Stimulated activated CD8-positive, alpha-beta memory T cell treated with anti-CD3 and anti-CD28 coated beads, Interleukin-4, amount 100 ng/mL, for 1 hour (primary cell): ENCODE measurements at places on chromosomes 11 and 22.

DNA sequence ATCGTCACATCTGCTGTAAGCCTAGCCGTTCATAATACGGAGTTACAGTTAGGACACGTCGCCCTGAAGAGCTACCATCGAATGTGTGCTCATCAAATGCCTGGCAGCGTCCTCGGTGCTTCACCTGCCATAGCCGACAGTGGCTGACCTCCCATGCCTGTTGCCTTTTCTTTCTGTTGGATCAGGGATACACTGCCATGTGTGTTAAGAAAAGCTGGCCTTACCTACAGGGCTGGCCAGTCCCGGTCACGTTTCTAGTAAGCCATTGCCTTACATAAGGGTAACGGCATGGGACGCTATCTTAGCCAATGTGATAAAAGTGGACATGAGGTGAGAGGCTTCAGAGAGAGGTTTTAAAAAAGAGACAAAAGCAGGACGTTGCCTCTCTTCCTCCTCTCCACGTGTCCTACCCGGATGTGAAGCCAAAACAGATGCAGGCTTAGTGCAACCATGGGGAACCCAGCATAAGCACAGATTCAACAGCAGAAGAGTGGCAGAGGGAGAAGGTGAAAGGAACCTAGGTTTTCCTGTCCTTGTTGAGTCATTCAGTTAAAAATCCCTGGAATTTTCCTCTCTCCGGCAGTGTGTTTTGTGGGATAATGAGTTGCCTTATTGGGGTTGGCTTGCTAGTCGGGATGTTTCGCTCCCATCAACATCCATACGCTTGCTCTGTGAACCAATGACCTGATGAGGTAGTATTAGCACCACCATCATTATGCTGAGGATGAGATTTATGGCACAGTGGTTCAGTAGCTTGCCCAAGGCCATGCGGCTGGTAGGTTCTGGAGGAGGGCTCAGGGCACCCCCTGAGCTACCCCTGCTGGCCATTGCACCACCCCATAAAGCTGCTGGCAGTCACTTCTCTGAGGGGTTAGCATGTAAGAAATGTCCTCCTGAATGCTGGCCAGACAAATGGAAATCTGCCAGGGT lies 67.4 kb upstream of the B3GAT1 start:
- DNase-seq, result no peak

DNA sequence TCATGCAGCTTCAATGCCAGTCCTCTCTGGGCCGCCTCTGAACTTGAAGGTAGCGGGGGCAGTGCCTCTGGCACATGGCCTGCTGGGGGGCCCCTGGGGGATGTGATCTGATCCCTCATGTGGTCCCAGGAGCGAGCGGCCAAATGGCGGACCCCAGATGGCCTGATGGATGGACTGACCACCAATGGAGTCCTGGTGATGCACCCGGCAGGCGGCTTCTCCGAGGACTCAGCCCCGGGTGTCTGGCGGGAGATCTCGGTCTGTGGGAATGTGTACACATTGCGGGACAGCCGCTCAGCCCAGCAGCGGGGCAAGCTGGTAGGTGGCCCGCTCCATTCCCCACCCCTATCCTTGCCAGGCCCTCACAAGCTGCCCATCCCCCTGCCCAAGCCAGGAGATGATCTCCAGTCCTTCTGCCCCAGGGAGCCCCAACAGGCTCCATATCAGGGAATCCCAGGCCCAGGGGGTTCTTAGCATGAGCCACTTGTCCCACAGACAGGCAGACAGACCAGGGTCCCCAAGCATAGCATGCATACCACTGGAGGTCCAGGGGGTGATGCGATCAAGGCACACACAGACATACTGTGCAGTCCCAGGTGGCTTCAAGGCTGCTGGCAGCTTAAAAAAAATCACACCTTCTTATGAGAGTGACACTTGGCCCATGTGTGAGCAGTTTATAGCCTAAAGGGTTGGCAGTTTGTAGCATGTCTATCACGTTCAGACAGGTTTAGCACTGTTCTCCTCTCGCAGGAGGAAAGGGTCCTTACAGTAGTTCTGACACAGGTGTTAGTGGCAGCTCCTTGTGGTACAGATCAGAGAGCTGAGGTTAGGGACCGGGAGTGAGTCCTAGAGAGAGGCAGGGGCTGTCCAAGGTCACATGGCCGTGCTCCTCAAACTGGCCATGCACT lies 6.4 kb upstream of the DPP3 start:
- no peak for DNase-seq

GRCh38 chr11:127059750-127060149 lies 59.2 kb upstream of the KIRREL3 start:
- DNase-seq, result no peak

GRCh38 chr11:19332476-19332875 lies 91.7 kb upstream of the E2F8 start:
- DNase-seq, result no peak

DNA sequence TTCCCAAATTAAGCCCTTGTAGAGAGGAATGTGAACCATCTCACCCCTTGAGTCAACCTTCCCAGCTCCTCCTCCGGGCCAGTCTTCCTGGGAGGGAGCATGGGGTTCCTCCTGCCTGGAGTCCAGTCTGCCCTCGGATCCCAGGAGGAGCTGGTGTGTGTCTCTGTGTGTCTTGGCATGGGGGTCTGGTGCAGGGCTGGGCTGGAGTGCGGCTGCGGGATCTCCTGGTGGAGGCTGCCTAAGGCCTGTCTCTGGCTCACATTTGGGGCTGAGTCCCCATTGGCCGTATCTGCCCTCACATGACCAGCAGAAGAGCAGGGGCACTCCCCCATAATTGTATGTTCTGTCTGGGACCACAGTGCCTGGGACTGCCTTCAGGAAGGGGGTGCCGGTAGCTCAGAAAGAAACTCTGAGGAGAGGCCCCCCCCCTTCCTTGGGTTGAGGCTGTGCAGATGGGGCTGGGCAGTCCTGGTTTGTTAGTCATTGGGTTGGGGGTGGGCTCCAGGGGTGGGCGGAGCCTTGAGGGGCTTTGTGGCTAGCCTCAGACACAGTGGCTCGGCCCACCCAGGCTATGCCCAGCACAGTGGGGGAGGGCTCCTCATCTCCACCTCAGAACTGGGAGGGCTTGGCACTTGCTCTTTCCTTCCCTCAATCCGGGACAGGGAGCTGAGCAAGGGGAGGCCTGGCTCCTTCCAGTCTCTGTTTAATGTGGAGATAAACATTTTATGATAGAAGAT lies 2.9 kb downstream of the C1QTNF5 start:
- no peak for DNase-seq

DNA sequence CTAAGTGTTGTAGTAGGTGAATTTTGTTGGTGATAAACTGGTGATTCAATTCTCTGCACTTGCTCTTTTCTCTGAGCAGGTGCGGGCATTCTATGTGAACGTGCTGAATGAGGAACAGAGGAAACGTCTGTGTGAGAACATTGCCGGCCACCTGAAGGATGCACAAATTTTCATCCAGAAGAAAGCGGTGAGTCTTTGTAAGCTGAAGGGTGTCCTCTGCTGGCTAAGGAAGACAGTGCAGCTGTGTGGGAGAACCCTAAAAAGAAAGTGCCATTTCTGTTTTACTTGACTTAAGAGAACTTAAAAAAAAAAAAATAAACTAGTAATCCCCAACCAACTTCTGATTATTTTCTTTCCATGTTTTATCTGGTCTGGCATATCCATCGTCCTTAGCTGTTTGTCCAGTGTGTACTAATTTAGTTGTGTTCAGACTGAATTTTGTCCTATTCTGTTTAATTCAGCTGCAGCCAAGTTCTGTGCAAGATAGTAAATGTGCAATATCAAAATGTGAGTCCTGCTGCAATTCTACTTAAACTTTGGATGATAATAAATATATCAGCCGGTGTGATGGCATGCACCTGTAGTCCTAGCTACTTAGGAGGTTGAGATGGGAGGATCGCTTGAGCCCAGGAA lies 29.6 kb downstream of the CAT start:
- no peak for DNase-seq

- DNase-seq, result no peak
Observed at GRCh38 chr22:22098457-22099193, 116.0 kb upstream of the TOP3B start.

GRCh38 chr11:111402411-111402810 lies 23.3 kb upstream of the POU2AF1 start:
- no peak for DNase-seq
